Esophagus mucosa (tissue), 1 donor: ENCODE measurements at places on chromosomes 16 and 17. TPM values are rescaled to one million over a fixed set of nuclear protein-coding genes. Genes with fewer than 3 reads are reported as not detected.
A peak's percentile ranks its signal among the peaks of the same experiment; 100 is the strongest.

The KRTAP1-1 gene
- not detected for total RNA-seq

The BOLA2B gene
- total RNA-seq = 131 TPM

The OTOA gene
- 0.04 TPM for total RNA-seq

The SMIM22 gene
- total RNA-seq = 12.9 TPM

The CASKIN1 gene
- 0.08 TPM for total RNA-seq

The G6PC1 gene
- not detected for total RNA-seq

The ATP6V0C gene
- total RNA-seq = 205 TPM

The KREMEN2 gene
- 1.3 TPM for total RNA-seq

The GEMIN4 gene
- total RNA-seq = 20.1 TPM

The ZNF232 gene
- 3.1 TPM for total RNA-seq

The PHOSPHO1 gene
- total RNA-seq = 0.20 TPM

The TMC5 gene
- 5.0 TPM for total RNA-seq

The CCDC40 gene
- 0.72 TPM for total RNA-seq

The ZNF423 gene
- 0.72 TPM for total RNA-seq

The SPN gene
- 0.60 TPM for total RNA-seq

The CCL2 gene
- total RNA-seq = 2.2 TPM

The SPATA32 gene
- 0.24 TPM for total RNA-seq

The SP6 gene
- total RNA-seq = 5.9 TPM

- no peak for ATAC-seq
Measured at GRCh38 chr17:68152161-68152571, 95.7 kb upstream of the AMZ2 start.

GRCh38 chr16:68427649-68428303 is 20.5 kb downstream of the SMPD3 start:
- ATAC-seq = no peak

- ATAC-seq = no peak
Measured at GRCh38 chr16:51523400-51523799, 372.3 kb upstream of the SALL1 start.

GRCh38 chr17:22492331-22492730 is 800.0 kb downstream of the KCNJ18 start:
- no peak for ATAC-seq

DNA sequence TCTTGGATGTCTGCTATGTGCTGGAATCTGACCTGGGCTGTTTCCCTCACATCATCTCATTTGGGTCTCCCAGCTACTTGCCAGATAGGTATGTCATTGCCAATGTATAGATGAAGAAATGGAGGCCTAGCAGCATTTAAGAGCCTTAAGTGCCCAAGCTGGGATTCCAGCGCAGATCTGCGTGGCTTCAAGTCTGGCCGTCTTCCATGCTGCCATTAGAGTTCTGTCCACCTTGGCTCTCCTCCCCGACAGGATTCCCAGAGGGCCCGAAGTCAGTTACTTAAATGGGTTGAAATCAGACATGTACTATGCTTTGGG is 33.0 kb upstream of the CCR7 start:
- ATAC-seq = no peak

DNA sequence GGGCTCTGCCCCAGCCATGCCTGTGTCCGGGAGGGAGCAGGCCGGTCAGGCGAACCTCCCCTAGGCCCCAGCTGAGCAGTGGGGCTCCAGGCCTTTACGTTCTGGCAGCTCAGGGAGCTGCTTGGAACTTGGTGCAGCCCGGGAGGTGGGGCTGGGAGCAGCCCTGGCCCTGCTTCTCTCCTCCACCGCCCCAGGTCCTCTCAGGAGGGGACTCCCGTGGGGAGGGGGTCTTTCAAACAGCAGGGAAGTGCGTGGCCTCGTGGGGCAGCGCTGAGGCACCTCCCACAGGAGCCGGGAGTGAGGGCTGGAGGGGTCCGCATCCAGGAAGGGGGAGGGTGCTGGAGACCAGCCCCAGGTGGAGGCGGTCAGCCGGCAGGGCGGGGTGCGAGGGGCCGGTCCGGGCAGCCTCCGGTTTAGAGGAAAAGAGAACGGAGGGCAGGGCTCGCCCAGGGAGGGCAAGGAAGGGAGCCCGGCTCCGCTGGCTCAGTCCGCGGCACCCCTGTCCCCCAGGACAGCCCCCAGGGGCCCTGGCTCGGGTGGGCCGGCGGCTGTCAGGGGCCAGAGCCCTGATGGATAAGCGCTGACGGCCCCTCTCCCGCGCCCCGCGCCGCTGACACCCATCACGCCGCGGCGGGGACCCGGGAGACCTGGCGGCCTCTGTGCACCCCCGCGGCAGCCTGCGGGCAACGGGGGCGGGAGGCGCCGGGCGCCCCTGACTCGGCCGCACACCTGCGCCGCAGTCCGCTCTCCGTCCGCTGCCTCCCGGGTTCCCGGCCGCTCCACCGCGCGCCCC is 587 bp upstream of the PRR35 start:
- no peak for ATAC-seq

- no peak for ATAC-seq
Measured at GRCh38 chr17:75454193-75454592, 2.2 kb upstream of the TMEM94 start.

DNA sequence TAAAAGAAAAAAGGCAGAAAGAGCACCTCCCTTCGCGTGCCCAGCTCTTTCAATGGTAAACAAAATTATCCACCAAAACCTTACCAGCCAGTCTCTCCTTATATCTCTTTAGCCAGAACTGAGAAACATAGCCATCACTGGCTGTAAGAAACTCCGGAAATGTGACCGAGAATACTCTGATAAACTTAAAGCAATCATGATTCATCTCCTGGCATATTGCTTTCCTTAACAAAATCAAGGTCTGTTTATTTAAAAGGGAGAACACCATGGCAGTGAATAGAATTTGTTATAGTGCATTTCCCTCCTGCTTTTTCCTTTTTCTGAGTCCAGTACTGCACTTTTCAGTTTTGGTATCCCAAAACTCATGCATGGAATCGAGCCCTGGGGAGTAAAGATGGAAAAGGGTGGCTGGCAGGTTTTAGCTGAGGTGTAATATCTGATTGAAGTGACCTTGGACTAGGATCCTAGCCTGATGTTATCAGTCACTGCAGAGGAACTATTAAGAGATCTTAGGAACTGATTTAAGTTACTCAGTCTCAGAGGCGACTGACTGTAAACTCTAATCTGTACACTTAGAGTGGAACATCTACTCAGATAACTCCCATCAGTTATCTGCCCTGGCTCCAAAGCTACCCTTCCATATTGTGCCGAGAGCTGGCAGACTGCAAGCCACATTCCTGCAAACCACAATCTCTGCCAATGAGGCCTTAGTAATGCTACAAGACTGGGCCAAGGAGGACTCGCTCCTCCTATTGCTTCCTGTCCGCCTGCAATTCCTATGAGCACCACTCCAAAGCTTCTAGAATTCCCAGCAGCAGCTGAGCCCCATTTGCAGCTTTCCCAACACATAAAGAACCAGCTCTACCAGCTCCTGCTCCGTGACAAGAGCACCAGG is 7.4 kb upstream of the COX10 start:
- peak; percentile 88 for ATAC-seq

GRCh38 chr16:22786284-22786683 is 27.7 kb upstream of the HS3ST2 start:
- no peak for ATAC-seq

GRCh38 chr17:13609941-13610340 is 8.2 kb upstream of the HS3ST3A1 start:
- ATAC-seq = no peak

- no peak for ATAC-seq
Measured at GRCh38 chr17:37789771-37790541, 45.1 kb upstream of the HNF1B start.

DNA sequence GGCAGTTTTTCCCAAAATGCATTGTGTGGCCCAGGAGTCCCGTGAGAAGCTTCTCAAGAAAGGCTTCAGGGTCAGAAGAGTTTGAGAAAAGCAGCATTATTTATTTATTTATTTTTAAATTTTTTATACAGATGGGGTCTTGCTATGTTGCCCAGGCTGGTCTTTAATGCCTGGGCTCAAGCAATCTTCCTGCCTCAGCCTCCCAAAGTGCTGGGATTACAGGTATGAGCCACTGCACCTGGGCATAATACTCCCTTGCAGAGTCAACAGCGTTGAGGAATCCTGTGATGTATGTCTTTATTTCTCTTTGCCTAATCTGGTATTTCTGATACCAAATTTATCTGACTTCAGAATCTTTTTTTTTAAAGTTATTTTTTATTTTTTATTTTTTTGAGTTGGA is 15.2 kb downstream of the LAT start:
- ATAC-seq = no peak

- ATAC-seq = no peak
Measured at GRCh38 chr17:48600244-48601098, 4.3 kb downstream of the HOXB6 start.

GRCh38 chr17:31663576-31663975 is 195.5 kb downstream of the COPRS start:
- ATAC-seq = no peak

DNA sequence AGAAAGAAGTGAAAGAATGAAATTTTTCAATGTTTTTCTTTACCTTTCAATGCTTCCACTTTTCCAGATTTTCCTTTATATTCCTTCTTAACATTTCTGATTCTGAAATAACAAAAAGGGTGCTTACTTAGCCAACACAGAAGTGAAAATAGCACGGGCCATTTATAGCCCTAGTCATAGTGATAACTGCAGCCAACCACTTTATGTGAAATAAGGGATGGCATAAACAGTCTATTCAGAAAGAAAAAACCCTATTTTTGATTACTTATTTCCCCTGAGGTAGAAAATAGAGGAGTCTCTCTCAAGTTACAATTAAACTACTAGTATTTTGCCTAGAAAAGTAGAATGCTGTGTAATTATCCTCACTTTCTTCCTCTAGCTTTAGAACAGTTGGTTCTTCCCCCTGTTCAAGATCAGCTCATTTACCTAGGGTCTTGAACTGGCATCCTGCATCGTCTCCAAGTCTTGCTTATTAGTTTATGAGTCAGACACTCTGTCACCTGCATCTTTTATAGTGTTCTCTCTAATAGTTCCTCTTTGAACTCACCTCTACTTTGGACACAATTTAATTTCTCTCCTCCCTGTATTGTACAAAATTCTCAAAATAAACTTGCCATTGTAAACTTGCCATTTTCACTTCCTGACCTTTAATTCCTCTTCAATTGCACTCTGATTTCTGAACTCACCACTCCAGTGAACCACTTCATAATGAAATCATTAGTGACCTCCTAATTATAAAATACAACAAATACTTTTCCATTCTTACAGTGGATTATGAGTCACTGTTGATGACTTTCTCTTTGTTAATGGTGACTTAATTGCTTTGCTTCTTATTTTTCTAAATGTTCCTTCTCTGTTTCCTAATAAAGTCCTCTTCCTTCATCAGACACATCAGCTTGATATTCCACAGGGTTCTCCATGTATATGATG is 23.6 kb downstream of the ABCA6 start:
- ATAC-seq = no peak

DNA sequence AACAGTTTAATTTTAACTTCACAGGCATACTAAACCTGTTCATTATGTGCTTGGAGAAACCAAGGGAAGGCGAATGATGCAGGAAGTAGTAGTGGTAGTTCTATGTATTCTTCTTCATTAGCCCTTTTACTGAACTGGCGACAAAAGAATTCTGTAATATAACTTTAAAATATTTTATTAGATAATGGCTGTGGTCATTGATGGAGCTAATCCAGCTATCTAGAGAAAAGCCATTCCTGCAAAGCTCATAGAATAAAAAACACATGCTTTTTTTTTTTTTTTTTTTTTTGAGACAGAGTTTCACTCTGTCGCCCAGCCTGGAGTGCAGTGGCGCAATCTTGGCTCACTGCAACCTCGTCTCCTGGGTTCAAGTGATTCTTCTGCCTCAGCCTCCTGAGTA is 23.5 kb downstream of the TANC2 start:
- no peak for ATAC-seq

DNA sequence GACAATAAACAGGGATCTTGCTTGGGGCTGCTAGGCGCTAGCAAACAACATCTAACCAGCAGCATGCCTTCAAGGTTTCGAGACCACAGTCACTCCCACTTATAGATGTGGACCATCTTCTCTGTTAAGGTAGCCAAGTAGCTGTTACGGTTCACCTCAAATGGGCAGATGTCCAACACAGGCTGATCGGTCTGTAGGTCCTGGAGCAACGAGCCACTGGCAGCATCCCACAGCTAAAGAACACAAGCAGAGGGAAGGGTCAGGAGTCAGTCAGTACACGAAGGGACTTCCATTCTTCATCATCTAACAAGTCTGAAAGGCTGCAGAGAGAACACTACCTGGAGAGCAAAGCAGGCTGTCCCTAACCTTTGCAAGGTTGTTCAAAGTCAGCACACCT is 16.9 kb upstream of the GLG1 start:
- ATAC-seq = no peak

- ATAC-seq = no peak
Measured at GRCh38 chr17:40993839-40994238, at the start of gene KRTAP3-3. TSS of gene KRTAP3-3 (minus strand) at chr17:40994164. CDS start at chr17:40994097, 67 bp downstream.

- ATAC-seq = no peak
Measured at GRCh38 chr17:48843187-48843900, 12.5 kb downstream of the CALCOCO2 start.

GRCh38 chr17:11578998-11579397 is 19.3 kb upstream of the DNAH9 start:
- ATAC-seq = no peak

DNA sequence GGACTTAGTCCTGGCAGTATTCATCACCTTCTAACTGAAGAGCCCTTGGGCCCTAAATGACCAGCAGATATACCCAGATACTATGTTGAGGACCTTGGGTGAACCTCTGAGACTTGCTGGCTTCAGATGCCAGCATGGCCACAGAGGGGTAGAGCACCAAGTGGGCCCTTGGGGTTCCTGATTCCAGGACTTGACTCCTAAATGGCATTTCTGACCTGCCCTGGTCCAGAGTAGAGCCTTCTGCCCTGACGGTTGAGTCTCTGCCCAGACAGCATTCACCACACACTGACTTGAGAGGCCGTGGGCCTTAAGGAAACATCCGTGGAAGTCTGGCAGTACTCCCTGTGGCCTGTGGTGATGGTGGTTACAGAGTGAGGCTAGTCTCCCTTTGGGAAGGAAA is 2.8 kb upstream of the APPBP2 start:
- no peak for ATAC-seq

DNA sequence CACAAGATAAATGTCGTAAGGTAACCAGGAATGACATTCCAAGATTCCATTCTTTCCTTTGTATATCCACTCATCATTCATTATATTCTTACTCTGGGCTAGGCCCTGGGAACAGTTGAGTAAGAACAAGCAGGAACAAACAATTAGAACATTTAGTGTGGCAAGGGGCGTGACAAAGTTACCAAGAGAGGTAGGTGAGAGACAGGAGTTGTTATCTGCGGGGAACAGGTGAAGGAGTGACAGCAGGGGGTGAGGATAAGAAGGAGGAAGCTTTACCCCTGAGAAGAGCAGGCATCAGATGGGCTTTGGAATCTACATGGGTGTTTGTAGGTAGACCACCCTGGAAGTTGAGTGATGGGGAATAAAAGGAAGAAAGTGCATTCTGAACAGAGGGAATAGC is 568.9 kb downstream of the WWOX start:
- no peak for ATAC-seq

DNA sequence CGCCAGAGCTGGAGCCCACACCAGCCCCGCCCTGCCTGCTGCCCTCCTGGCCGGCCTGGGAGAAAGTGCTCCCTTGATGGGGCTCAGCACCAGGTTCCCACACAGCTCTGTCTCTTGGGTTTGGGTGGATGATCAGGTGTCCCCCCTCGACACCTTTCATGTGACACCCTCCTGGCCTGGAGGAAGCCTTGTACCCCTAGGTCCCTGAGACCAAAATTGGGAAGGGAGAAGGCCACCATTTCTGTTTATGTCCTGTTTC is 19.4 kb upstream of the PLLP start:
- ATAC-seq = no peak
